ENCODE measurements at places on chromosomes 16 and 17. TPM values are rescaled to one million over a fixed set of nuclear protein-coding genes. Genes with fewer than 3 reads are reported as not detected.

Gene SRCIN1
- total RNA-seq = not detected

Gene GNG13
- total RNA-seq = not detected

Gene TVP23C
- total RNA-seq = 34.5 TPM

Gene ABCA6
- total RNA-seq = 28.6 TPM

Gene DPEP2
- not detected for total RNA-seq

Gene TBC1D3I
- 0.73 TPM for total RNA-seq

Gene OR3A2
- total RNA-seq = under 0.01 TPM

Gene FOXN1
- total RNA-seq = not detected

Gene SLFN11
- total RNA-seq = 43.2 TPM

Gene RHBDL1
- total RNA-seq = 2.9 TPM

Gene FBXW10B
- 6.7 TPM for total RNA-seq

Gene PSME3IP1
- 53.8 TPM for total RNA-seq

Gene HOXB8
- total RNA-seq = not detected

Gene DOC2B
- not detected for total RNA-seq

Gene BFAR
- total RNA-seq = 74.1 TPM

Gene CHST5
- total RNA-seq = not detected

Gene DEXI
- total RNA-seq = 45.1 TPM

Gene SOX9
- total RNA-seq = 1.8 TPM

Gene SSTR5
- not detected for total RNA-seq

Gene PNMT
- total RNA-seq = not detected

Gene ZCCHC14
- total RNA-seq = 24.0 TPM

Gene FOXL1
- 2.9 TPM for total RNA-seq

Gene CMTM3
- 35.6 TPM for total RNA-seq

Gene LRRC37A3
- total RNA-seq = 13.6 TPM

Gene ATP2A3
- 0.85 TPM for total RNA-seq

Gene OR4D1
- total RNA-seq = not detected

Gene TLK2
- total RNA-seq = 52.0 TPM

Gene TBKBP1
- 13.8 TPM for total RNA-seq

Gene ZNF785
- total RNA-seq = 15.6 TPM

Gene SPATA22
- total RNA-seq = 0.49 TPM

Gene ABHD15
- total RNA-seq = 9.6 TPM

Gene TMEM98
- total RNA-seq = 139 TPM

Gene PRKCB
- total RNA-seq = not detected

Gene AANAT
- total RNA-seq = not detected

Gene PSMB3
- total RNA-seq = 126 TPM

Gene MEAK7
- 30.8 TPM for total RNA-seq

Gene OR3A3
- not detected for total RNA-seq

Gene LAT
- total RNA-seq = 0.49 TPM

Gene C1QTNF8
- not detected for total RNA-seq

Gene OR2C1
- total RNA-seq = 0.16 TPM

Gene MYH1
- not detected for total RNA-seq

Gene KRT39
- not detected for total RNA-seq

Gene DERL2
- total RNA-seq = 29.3 TPM

Gene STH
- not detected for total RNA-seq

Gene UTS2R
- total RNA-seq = not detected

Gene VTN
- not detected for total RNA-seq

Gene NEUROD2
- total RNA-seq = not detected

Measured in hair follicle dermal papilla cell (primary cell).